SK-N-DZ (cell line): ENCODE measurements at places on chromosomes 7 and 10.

- DNase-seq = no peak
These were observed 13.7 kb downstream of the LBX1 start for GRCh38 chr10:101215397-101216206.

- peak; percentile 75 for DNase-seq
These were observed 325.6 kb downstream of the HPSE2 start for GRCh38 chr10:98910048-98910447.

- no peak for DNase-seq
These were observed 93.6 kb downstream of the CACNB2 start for GRCh38 chr10:18233775-18234174.

DNA sequence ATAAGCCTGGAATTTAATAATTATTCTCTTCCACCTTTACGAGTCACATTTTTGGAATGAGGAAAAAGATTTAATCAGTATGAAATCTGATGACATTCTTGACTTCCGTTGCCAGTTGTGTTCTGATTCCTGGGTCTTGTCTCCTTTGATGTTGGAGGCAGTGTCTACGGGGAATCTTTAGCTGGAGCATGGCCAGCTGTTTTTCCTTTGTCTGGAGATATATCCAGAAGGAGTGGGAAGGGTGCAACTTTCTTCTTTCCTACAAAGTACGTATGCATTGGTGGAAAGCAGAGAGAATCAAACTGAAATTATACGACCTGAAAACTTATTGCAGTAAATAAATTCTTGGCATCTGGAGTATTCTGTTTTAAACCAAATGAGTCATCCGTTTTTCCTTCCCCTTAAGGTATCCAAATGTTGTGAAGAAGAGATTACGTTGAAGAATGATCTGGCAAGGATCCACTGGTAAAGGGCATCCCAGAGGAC lies 6.9 kb upstream of the GNG11 start:
- no peak for DNase-seq

DNA sequence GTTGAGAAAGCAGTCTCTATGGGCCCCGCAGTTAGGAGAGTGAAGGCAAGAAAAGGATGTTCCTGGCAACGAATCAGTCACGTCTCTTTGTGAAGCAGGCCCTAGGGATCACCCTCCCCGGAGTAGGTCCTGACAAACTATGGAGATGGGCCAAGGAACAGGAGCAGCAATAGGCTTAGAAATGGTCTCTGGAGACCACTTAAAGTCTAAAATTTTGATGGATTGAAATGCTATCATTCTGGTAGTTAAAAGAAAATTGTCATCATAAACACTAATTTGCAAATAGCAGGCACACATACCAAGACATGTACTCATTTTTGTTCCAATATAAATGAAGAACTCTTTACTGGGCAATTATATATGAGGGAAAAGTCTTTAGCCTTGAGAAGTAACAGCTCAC lies 123.5 kb downstream of the ITGB8 start:
- DNase-seq = no peak

DNA sequence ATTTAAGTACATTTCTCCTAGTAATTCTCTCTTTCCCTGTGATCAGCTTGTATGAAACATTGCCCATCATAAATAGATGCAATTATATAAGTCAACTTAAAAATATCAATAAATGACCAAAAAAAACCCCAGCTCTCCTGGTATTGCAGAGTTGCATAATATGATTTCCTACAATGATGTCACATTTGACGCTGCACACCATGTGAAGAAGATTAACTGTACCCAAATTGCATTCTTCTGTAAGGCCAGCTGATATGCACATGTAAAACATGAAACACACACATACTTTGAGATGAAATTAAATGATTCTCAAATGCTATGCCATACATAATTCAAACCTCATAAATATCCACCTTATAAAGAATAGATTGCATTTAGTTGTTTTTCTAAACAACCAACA lies 115.5 kb downstream of the AGMO start:
- peak; percentile 27 for DNase-seq

DNA sequence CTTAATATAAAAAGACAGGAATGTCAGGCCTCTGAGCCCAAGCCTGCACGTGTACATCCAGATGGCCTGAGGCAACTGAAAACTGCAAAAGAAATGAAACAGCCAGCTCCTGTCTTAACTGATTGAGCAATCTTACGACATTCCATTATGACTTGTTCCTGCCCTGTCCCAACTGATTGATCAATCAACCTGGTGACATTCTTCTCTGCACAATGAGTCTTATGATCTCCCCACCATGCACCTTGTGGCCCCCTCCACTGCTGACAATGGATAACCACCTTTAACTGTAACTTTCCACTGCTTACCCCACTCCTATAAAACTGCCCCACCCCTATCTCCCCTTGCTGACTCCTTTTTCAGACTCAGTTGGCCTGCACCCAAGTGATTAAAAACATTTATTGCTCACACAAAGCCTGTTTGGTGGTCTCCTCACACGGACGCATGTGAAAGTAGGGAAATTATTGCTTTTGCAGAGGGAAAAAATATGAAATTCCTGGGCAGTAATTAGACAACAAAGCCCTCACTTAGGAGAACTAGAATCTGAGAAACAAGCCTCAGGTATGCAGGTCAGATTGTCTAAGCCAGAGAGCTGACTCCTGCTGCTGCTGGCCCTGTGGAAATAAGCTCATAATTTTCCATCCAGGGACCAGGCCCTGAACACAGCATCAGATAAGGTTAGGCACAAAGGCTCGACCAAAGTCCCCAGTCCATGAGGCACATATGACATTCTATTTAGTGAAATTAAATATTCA lies 5.3 kb downstream of the CYP3A7 start:
- DNase-seq = no peak
